Stimulated activated CD8-positive, alpha-beta memory T cell treated with anti-CD3 and anti-CD28 coated beads, Interleukin-7, amount 100 ng/mL, for 4 hours (primary cell): ENCODE measurements at places on chromosomes 16 and 17.

DNA sequence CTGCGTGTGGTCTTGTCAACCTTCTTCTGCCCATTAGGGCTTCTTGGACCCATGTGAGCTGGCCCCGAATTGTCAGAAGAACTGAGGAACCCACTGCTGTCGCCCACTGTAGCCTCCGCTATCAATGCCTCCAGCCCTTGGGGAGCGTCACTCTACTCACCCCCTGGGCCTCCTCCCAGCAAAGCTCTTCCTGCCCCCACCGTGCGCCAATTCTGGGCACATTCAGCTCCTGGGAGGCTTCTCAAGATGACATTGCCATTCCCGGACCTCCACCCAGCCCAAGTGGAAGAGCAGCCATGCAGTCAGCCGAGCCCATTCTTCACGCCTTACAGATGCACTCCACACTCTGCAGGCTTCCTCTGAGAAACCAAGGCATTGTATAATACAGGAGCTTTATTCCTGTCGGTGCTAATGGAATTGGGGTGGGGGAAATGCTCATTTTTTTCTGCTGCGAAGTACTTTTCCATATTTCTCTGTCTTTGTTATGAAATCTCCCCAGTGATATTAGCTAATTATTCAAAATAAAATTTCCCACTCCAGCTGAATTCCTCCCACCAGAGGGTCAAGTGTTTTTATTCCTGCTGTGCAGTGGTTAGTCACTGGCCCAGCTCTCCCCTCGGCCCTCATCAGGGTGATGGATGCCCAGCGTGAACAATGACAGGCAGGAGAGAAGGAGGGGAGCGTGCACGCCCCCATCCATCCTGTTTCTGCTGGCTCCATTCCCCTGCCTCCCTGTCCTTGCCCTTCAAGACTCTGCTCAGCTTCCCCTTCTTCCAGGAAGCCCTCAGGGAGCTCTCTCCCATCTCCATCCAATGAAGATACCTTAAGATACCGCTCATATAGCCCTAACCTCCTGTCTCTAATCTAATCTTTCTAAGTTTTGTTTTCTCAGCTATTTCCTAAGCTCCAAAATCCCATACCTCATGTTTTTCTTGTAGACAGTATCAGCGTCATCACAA is 87.7 kb downstream of the C16orf95 start:
- no peak for DNase-seq

DNA sequence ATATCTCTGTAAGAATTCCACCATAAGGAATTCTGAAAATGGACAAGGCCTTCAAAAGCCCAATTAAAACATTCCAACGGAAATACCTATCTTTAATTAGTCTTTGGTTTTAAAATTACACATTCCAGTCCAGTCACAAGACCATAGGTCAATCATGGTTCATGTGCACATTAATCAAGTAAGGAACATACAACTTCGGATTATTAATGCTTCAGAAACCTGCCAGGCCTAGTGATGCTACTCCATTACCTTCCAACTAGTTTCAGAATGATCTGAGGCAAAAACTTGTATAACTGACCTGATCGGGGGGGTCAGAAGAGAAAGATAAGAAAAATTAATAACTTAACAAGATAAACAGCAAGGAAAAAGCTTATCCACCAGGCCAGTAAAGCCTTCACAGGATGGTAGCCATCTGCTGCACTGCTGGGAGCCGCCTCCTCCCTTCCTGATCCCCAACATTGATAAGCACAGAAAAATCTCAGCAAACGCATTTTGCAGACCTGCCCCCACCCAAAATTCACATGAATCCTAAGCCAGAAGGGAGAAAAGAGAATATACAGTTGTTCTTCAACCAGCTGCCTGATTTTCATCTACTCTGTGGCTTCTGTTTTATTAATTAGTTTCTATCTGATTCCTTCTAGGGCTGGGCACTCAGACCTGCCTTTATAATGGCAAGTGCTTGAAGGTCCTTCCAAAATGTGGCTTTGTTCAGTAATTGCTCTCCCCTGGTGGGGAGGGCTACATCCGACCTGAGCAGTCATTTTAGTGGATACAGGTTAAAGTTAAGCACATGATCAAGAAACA is 6.0 kb downstream of the SDR42E1 start:
- DNase-seq: no peak

GRCh38 chr17:34140006-34140405 is 115.1 kb upstream of the CCL2 start:
- DNase-seq: no peak

DNA sequence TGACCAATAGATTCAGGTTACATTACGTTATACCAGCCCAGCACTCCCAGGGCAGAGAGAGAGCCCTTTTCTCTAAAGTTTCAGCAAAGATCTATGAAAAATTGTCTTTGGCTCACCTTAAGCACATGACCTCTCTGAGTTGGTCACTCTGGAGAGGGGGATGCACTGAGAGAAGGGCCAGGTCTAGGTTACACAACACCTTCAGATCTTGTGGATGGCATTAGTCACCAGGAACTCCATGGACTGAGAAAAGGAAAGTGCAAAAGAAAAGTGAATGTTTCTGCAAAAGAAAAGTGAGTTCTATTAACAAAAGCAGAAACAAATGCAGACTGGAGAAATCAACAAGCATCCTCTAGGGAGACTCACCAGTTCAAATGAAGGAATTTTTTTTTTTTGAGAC is 253.3 kb upstream of the SALL1 start:
- no peak for DNase-seq

GRCh38 chr17:15782866-15783265 is 50.8 kb downstream of the TBC1D26 start:
- DNase-seq: peak; percentile 0

DNA sequence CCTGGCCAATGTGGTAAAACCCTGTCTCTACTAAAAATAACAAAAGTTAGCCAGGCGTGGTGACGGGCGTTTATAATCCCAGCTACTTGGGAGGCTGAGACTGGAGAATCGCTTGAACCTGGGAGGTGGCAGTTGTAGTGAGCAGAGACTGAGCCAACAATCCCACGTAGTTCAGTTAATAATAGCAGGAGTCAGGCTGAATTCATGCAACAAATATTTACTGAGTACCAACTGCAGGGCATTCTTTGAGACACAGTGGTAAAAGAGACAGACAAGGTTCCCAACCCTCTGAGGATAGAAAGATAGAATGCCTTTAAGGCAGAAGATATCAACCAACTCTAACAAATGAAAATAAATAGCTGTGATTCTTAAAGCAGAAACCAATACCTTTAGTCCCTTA is 39.1 kb downstream of the SPOP start:
- no peak for DNase-seq

- DNase-seq: no peak
Measured at GRCh38 chr16:28882551-28883160, 4.4 kb downstream of the ATP2A1 start.

DNA sequence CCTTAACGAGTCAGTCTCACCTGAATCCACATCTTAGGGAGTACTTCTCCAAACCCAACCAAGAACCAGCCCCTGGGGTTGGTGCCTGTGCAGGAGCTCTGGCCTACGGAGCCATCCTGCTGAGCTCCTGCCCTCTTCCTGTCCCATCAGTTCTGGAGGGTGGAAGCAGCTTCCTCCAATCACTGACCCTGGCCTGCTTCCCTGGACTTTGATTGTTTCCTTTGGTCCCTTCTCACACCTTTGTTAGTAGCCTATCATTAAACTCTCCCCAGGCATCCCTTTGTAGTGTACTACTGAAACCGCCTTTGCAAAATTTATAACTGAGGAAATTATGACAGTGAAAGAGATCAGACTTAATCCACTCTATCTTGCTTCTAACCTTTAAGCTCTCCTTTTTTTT is 21.1 kb upstream of the C16orf87 start:
- DNase-seq: no peak

DNA sequence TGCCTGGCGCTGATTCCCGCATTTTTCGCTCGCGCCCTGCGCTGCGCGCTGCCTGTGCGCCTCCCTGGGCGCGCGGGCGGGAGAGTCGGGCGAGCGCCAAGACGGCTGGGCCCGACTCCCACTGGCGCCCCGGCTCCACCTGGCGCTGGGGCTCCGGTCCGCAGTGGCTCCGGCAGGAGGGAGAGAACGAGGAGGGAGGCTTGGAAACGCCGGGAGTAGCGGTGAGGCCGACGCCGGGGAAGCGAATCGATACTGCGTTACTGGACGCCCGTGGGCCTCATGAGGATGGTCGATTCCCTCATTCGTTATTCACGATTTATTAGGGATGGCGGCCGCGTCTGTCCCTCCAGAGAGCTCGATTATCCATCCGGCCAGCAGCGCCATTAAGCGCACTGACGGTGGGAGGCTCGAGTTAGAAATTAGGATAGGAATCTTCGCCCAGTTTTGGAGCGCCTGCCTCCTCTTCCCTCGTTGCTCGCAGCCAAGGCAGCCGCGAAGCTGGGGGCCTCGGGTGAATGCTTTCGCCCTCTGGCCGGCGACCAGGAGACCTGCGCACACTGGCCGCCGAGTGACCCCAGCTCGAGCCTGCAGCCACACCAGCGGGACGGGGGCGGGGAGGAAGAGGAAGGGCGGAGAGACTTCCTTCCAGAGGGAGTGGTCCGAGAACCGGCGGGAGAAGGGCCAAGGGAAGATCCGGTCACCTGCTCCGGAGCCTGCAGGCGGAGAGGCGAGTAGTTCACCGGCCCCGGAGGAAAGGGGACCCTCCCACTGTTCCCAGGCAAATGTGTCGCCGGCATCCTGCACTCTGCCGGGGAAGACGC is 1.3 kb upstream of the PCGF2 start:
- DNase-seq: no peak

DNA sequence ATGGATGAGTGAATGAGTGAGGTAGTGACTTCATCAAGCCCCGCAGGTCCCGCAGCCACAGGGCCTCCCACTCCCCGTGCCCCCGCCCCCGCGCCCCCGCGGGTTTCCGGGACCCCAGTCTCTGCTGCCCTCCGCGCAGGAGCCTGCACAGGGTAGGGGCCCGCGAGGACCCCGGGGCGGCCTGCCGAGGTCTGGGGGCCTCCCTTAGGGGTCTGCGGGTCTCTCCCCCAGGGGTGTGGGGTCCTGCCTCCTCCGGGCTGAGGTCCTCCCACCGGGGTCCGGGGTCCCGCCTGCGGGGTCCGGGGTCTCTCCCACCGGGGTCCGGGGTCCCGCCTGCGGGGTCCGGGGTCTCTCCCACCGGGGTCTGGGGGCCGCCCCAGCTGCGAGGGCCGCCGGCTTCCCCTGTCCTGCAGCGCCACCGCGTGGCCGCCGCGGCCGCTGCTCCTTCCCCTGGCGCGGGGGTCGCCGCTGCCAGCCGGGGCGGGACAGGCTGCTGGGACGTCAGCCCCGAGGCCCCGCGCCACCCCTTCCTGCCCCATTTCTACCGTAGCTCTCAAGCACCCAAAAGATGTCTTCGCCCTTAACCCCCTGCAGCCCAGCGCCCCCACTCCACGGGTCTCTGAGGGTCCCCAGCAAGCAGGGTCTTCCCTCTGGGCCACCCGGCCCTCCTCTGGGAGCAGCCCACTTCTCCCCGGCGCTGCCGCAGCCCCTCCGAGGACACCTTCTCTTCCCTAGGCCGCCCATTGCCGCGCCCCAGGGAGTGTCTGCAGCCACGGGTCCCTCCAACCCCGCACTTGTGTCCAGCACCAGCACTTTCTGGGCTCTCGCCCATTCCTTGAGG is 10.4 kb upstream of the CHMP6 start:
- peak; percentile 43 for DNase-seq
